ENCODE measurements at places on chromosomes 4 and X.

DNA sequence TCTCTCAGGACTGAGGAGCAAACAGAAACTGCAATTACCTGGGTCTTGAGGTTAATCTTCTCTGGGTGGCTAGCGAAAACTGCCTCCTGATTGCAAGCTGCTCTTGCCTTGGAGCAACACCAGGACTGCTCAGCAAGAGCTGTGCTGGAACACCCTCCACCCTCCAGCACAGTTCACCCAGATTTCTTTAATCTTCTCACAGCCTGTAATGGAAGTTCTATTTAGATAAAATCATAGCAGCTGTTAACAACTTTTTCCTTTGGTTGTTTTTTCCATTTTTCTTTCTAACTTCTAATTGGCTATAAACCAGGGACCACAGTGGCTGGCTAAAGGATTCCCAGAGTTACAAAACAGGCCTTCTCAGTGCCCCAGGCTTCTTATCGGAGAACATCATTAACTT lies 36.3 kb downstream of the OPHN1 start:
- DNase-seq: no peak

DNA sequence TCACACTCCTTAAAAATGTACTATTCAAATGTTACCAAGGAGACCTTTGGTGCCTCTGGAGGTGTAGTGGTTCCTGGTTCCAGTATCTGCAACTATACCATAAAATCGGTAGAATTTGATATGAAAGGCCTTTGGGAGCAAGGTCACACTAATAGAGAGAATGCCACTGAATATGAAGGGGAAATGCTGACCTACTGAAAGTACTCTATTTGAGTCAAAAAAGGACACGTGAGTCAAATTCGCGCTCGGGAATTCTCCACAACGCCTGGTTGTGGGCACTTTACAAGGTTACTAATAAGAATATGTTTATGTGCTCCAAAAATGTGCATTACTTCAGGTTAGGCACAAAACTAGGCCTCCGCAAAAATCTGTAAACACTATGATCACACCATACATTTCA lies 39.5 kb upstream of the RELL1 start:
- no peak for DNase-seq

- DNase-seq: no peak
These were observed 66.6 kb downstream of the NR3C2 start for GRCh38 chr4:148375584-148375983.

DNA sequence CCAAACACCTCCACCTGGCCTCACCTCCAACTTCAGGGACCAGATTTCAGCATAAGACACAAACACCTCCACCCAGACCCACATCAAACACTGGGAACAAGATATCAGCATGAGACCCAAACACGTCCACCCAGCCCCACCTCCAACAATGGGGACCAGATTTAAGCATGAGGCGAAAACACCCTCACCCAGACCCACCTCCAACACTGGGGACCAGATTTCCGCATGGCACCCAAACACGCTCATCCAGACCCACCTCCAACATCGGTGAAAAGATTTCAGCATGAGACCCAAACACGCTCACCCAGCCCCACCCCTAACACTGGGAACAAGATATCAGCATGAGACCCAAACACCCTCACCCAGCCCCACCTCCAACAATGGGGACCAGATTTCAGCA lies 210.0 kb downstream of the ASMT start:
- DNase-seq: no peak

DNA sequence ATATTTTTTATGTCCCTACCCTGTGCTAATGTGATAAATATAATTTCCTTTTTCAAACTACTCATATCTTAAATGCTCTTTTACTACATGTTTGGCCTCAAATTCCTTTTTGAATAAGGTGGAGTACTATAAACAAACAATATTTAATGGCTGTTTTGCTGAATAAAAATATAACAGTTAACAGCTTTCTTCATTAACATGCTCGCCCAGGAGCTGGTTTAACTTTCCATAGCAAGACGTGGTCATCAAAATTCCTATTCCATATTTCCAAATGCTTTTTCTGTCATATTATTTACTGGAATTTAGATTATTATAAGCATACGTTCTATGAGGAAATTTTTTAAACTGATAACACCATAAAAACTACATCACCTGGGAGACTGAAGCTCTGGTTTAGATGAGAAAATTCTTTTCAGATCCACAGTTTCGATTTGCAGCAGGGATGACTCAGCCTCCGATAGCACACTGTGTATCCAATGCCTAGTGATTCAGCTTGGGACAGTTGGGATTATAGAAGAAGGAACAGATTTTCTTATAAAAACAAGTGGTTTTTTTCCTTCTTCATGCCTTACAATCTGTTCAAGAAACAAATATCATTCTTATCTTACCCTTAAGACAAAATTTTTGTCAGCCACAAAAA lies 129.1 kb downstream of the FBXO8 start:
- no peak for DNase-seq

DNA sequence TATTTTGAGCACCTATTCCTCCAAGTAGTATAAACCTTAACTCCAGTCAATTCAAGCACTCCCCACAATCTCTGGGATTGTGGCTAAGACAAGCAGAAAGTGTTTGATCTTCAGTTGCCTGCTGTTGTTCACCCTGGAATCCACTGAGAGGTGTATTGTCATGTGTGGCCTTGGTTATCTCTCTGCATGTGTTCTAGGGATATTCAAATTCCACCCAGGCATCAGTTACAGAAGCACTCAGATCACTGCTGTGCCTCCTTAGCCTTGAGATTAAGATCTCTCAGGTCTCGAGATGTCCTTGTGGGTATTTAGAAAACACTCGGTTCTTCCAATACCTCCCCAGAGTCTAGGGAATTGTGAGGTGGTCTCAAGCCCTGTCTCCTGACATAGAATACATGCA lies 213.3 kb downstream of the SMARCA1 start:
- DNase-seq: no peak

DNA sequence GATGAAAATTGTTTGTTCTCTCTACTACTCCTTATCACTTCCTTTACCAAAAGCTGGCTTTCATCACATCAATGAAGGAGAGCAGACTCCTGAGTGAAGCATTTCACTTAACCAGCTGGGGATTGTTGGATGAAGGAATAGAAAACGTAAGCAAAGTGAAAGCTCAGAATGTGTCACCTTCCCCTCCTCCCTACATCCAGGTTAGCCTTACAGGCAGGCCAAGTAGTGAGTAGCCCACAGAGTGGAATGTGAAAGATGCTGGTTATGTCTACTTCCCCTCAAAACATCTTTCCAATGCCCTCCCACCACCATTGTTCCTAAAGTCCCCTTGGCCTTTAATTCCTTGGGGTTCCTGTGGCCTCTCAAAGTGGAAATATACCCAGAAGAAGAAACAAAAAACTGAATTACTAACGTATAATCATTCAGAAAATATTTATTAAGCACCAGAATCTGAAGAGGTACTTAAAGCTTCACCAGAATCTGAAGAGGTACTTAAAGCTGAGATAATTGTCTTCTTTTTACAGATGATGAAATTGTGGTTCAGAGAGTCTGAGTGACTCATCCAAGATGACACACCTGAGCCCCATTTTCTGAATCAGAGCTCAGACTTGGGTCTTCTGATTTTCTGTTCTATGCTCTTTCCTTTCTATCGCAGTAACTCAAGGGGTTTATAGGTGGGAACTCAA lies 6.5 kb downstream of the P2RY4 start:
- no peak for DNase-seq

DNA sequence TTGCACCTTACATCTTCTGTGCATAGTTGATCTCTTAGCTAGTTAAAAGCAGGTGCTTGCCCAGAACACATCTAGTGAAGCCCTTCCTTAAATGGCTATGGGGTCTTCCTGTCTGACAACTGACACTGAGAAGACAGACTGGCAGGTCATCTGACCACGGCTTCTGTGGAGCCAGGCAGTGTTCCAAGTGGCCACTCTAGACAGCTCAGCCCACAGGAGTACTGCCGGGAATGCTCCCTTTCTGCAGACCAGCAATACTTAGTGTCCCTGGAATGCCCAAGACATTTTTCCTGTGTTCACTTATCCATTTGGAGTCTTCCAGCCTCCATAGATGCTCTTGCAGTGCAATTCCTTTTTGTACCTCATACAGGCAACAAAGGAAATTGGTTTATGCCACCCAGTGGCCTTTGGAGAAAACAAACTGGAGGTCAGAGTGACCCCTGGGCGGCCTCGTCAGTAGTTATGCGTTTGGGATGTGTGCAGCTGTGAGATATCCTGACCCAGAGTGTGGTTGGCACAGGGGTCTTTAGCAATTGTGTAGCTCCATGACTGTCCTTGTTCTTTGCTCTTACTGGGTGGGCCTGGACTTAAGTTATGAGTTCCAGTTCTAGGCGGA lies 335.5 kb downstream of the ARHGAP10 start:
- DNase-seq: no peak

DNA sequence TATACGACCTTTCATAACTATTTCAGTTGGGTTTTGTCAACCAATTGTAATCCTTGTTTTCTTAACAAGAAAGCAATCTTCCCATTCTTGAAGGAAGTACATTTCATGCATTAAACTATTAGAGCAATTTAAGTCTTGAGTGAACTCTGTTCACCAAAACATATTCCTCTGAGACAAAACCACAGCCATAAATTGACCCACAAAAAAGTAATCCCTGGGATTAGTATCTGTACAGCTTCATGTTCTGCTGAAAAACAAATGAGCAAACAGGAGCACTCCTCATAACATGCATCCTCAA lies 207.0 kb upstream of the PDE5A start:
- DNase-seq: no peak

DNA sequence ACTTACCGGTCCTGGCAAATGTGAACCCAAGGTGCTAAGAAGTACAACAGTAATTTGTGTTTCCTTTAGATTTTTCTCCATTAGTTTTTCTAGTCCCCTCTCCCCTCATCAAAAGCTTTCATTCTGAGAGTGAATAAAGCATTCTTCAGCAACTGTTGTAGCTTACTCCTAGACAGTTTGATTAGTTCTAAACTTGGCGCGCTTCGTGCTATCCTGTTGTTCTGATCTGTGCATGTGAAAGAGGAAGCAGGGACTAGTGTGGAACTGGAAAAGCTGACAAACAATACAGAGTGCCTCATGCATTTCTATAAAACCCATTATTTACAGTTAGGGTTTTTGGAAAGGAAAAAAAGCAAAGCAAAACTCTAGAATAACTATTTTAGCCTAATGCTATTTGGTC lies 556.9 kb upstream of the SLIT2 start:
- no peak for DNase-seq

GRCh38 chrX:110472265-110472664 lies 113.6 kb downstream of the RTL9 start:
- DNase-seq: no peak

- no peak for DNase-seq
These were observed 58.3 kb downstream of the LEF1 start for GRCh38 chr4:108110450-108110849.

- no peak for DNase-seq
These were observed 25.8 kb upstream of the PI4K2B start for GRCh38 chr4:25207997-25208396.

- DNase-seq: no peak
These were observed 511 bp upstream of the NKX6-1 start for GRCh38 chr4:84499624-84499982.

DNA sequence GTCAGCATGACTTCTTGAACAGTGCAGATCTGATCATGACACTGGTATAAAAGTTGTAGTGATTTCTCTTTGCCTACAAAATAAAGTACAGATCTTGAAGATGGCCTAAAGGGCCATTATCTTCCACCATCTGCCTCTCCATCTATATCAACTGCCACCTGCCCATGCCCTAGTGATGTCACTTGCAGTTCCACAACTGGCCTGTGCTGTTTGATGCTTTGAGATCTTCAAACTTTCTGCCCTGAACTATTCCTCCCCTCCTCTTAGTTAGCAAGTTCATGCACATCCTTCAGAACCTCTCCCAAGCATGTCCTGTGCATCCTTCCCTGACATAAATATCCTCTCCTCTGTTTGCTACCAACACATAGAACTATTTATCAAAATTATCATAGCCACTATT lies 217.0 kb downstream of the SOWAHB start:
- no peak for DNase-seq

GRCh38 chr4:39636531-39637184 lies 2.0 kb downstream of the SMIM14 start:
- DNase-seq: no peak

DNA sequence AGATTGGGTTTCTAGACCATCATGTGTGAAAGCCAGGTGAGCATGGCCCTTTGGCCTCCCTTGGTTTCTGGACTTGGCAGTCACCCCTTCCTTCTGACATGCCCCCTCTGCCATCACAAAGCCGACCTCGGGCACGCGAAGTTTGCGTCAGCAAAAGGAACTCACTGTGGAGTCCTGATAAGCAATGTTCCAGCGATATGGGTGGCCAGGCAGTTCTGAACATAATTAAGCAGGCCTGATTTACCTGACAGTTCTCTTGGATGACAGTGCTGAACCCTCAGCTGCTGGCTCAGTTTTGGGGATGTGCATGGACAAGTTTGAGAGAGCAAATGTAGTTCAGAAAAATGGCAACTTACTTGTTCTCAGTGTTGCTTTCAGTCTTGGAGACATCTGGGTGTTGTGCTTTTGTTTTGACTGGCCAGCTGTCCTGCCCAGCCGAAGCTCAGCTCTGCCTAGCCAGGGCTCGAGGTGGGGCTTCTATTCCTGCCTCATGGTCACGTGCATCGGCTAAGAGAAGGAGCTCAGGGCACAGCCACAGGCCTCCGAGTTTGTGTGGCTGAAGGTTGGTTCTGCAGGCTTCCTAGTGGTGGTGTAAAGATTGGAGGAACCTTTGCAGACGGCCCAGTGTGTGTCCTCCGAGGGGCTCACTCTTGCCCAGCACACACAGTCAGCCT lies 78.3 kb downstream of the CLDN34 start:
- DNase-seq: no peak

- no peak for DNase-seq
These were observed 92.6 kb downstream of the PTPN13 start for GRCh38 chr4:86686741-86687140.

GRCh38 chr4:141705048-141705746 lies 68.8 kb downstream of the IL15 start:
- DNase-seq: no peak

- peak; percentile 79 for DNase-seq
These were observed 21.8 kb downstream of the FGD1 start for GRCh38 chrX:54473993-54474859.

- DNase-seq: no peak
These were observed 1.3 kb downstream of the GAK start for GRCh38 chr4:930827-931193.

DNA sequence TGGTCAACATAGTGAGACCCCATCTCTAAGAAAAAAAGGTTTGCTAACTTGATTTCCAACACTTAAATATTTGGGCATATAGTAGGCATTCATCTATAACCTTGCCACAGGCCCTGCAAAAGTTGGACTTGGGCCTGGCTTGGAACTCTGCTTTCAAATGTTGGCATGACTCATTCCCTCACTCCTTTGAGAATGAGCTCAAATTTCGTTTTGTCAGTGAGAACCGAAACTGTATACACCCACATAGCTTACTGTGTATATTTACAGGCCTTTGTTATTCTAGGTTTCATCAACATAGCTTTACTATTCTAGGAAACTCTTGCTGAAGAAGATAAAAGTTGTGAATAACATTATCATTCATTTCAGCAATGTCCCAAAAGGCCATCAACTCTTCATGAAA lies 88.7 kb upstream of the ELOVL6 start:
- no peak for DNase-seq

GRCh38 chr4:144611850-144612249 lies 34.1 kb upstream of the HHIP start:
- no peak for DNase-seq

All from RWPE2 (cell line).